Renal pelvis (tissue), 12 donors: ENCODE measurements at places on chromosomes 1 and 21. TPM values are rescaled to one million over a fixed set of nuclear protein-coding genes. Genes with fewer than 3 reads are reported as not detected.

Gene C1orf185
- polyA plus RNA-seq = not detected

Gene HCN3
- polyA plus RNA-seq = 12.2 TPM

Gene MSH4
- 0.21 TPM for polyA plus RNA-seq

Gene LINGO4
- not detected for polyA plus RNA-seq
